Cerebellar nuclear complex (tissue), 1 donor: ENCODE measurements at places on chromosomes 5 and 9.

DNA sequence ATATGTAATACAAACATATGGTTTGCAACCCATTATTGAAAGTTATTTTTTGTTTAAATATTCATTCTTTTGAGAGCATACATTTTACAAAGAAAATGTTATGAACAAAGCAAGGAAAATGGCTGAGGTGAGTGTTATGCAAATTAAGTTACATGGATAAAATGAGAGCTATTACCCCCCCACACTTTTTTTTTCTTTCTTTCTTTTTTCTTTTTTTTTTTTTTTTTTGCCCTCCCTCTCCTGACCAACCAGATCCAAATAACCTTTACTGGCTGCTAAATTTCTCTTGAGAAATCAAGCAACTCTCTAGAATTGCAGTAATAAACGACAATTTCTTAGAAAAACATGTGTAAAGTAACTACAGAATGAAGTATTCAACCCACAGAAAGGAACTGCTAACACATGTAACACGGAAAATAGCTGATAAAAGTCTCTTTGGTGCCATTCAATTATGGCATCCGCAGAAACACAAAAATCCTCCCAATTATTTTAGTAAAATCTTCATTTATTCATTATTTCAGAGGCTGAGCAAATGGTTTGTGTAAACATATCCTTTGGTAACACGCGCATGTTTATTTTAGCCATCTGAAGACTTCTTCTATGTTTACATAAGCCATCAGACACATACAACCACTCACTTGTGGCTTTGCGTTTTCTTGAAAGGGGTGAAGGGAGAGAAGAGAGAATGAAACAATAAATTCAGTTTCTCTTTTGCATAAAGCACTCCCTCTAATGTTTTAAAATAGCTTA, 216.1 kb downstream of the NFIB start:
- DNase-seq: no peak

- no peak for DNase-seq
These were observed 462.2 kb upstream of the PTGER4 start for GRCh38 chr5:40217553-40217952.

DNA sequence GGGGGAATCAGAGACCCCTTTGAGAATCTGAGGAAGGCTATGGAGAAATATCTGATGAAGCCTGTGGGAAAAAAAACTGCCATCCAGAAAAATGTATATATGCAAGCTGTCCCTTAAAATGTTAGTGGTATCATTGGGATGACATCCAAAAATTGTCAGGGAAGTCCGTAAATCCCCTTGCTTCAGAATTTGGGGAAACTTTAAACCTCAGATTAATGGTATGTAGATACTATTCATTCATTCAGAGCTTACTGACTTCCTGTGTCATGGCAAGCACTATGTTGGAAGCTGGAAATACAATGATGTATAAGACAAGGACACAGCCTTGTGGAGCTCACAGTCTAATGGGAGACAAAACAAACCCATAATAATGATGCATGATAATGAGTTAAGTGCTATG, 10.9 kb upstream of the MOB3B start:
- DNase-seq: no peak

GRCh38 chr5:89697581-89697980, 712.0 kb downstream of the CETN3 start:
- no peak for DNase-seq

DNA sequence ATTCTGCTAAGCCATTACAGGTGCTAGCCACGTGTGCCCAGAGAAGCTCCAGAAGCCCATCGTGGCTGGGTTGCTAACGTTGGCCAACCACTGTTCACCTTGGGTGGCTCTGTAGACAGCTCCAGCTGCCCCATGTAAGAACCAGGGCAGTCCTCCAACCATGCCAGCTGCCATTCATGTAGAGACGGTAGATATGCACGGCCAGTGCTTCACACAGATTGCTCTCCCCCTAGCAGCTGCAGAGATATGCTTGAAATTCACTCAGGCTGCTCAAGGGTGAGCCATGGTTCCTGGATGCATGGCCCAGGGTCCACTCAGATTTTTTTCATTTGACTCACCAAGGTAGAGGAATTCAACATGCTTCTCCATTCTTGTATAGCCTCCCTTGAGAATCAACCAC, 31.0 kb downstream of the GADD45G start:
- DNase-seq: no peak

DNA sequence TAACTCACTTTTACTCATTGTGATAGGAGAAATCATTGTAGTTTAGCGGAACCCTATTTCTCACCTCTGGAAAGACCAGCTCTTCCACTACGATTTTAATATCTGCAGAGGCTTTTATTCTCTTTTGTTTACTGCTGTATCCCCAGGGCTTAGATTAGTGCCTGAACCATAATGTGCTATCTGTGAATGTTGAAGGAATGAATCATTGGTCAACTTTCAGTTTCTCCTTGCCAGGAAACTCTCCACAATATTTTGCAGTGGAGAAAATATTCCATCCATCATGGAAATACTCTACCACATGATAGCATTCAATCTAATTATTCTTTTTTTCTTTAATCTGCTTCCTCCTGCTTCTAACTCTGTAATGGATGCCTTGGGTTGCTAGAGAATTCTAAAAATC, 263.5 kb upstream of the PTPRD start:
- DNase-seq: no peak

GRCh38 chr9:79670269-79670961, 98.7 kb downstream of the TLE4 start:
- no peak for DNase-seq

DNA sequence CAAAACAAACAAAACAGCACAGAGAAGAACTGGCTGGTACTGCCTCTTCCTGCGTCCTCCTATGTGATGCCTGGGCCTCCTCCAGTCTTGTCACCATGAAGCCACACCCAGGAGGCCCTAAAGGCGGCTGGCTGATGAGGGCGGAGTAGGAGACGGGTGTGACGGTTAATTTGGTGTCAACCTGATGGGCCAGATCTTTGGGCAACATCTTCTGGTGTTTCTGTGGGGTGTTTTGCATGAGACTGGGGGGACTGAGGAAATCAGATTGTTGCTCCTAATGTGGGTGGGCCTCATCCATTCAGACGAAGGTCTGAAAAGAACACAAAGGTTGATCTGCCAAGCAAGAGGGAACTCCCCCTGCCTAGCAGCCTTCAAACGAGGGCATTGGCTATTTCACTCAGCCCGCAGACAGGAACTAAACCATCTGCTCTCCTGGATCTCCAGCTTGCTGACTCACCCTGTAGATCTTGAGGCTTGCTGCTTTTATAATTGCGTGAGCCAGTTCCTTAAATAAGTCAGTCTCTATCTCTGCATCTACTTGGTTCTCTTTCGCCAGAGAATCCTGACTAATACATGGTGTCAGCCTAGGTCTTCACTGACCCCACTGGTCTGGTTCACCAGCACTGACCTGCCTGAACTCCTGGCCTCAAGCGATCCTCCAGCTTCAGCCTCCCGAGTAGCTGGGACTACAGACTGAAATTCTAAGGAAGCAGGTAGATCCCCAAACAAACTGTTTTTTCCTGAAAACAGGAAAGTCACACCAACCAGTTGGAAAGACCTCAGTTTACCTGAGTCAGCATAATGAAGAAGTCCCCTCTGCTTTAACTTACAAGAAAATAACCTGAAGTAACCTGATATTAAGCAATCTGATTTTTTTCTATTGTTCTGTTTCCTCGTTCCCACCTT, 12.8 kb upstream of the ZFP62 start:
- no peak for DNase-seq

- no peak for DNase-seq
These were observed 42.4 kb downstream of the PAX5 start for GRCh38 chr9:36991516-36992134.

GRCh38 chr5:159155960-159156359, 53.4 kb downstream of the RNF145 start:
- DNase-seq: no peak

- DNase-seq: no peak
These were observed 14.0 kb downstream of the GRHPR start for GRCh38 chr9:37436540-37436939.

GRCh38 chr5:143235423-143235822, 168.1 kb downstream of the NR3C1 start:
- no peak for DNase-seq

GRCh38 chr9:28678097-28678496, 1104.8 kb upstream of the C9orf72 start:
- no peak for DNase-seq

DNA sequence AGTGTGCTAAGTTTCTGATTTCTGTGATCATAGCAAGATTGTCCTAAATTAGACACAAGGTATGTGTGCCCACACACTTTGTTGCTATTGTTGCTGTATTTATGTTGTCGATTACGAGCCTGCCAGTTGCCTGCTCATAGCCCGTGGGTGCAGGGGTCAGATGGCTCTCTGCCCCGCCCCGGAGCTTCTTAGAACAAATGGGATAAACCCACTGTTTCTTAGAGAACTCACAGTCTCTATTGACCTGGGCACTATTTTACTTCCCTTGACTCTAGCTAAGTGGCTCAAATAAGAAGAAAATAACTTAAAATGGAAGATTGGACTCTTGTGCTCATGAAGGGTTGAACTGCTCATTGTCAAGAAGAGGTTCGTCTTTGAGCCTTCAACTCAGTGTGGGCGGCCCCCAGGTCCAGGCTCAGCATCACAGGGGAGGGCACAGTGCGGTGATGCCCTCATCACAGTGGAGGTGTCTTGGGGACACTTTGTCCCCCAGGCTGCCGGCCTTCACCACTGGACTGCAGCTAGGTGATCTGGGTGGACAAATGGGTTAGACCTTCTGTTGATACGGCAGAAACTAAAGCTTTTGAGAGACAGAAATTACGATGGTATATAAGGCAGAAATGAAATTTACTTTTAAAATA, 155.5 kb downstream of the TENT4A start:
- DNase-seq: no peak

- DNase-seq: no peak
These were observed 44.7 kb downstream of the GKAP1 start for GRCh38 chr9:83772860-83773259.
